ENCODE measurements at places on chromosomes 4 and X.

- DNase-seq: peak; percentile 85
These were observed 47.0 kb downstream of the SPRY1 start for GRCh38 chr4:123443401-123444289.

- DNase-seq: no peak
These were observed 358 bp downstream of the FGFBP1 start for GRCh38 chr4:15938182-15938581.

DNA sequence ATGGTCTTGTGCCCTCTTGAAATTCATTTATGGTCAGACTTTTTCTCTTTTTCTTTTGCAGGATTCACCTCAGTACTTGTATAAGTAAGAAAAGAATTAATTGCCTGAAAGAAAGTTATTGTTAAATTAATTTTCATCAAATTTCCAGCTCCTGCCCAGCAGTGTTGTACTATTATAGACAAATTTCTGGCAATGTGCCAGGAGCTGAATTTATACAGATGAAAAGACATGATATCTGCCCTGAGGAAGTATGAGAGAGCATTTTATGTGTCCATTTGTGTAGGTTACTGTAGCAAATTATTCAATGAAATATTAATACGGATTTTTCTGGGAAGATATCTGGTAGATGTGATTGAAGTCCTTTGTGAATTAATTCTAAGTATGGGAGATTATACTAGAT lies 2371.5 kb upstream of the TENM3 start:
- DNase-seq: no peak

GRCh38 chr4:89762311-89762710 lies 74.7 kb downstream of the SNCA start:
- DNase-seq: no peak

DNA sequence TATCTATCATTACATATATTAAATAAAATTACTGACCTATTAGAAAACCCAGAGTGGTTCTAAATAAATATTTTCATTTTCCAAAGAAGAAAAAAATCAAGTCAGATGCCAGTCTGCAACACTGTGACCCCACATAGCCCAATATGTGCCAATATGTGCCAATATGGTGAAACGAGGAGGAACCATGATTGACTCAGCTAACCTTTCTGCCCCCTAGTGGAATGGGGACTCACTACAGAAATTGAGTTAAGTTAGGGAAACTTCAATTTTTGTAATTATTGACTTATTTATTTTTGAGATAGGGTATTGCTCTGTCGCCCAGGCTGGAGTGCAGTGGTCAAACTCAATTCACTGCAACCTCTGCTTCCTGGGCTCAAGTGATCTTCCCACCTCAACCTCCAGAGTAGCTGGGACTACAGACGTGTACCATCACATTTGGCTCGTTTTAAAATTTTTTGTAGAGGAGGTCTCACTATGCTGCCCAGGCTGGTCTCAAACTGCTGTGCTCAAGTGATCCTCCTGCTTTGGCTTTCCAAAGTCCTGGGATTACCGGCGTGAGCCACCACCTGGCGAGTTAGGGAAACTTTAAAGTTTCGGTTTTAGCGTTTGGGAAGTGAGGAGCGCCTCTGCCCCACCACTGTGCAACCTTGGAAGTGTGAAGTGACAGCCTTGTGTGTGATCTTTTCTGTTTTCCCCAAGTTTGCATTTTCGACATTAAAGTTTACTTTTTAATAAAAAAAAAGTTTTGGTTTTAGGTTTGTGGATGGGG lies 116.8 kb upstream of the SHISA3 start:
- DNase-seq: peak; percentile 31

All from Kasumi-1 (cell line).